ENCODE measurements at places on chromosomes 4 and X.

- DNase-seq, result no peak
Observed at GRCh38 chr4:155889031-155889793, 14.3 kb upstream of the TDO2 start.

- DNase-seq, result no peak
Observed at GRCh38 chr4:139582044-139582443, 26.0 kb upstream of the SETD7 start.

- no peak for DNase-seq
Observed at GRCh38 chrX:7512845-7513244, 330.1 kb upstream of the VCX start.

GRCh38 chrX:44082829-44083228 lies 109.6 kb upstream of the NDP start:
- DNase-seq, result no peak

- DNase-seq, result no peak
Observed at GRCh38 chr4:8069102-8069752, 89.4 kb downstream of the ABLIM2 start.

- DNase-seq, result no peak
Observed at GRCh38 chrX:4150259-4150658, 436.8 kb upstream of the PRKX start.

DNA sequence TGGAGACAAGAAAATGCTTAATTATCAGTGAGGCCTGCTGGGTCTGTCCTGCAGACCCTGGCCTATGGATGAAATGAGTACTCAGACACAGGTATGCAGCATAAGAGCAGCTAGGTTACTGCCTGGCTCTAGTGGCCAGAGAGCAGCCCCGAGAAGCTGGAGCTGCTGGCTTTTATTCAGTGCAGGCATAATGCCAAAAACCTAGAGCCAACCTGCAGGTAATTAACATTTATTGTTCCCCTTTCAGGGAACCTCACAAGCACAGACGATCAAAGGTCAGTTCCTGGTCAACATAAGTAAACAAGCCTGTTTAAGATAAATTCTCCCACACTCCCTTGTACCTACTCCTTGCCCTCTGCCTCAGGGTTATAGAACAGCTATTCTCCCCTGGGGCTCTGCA lies 13.3 kb downstream of the IDS start:
- no peak for DNase-seq

DNA sequence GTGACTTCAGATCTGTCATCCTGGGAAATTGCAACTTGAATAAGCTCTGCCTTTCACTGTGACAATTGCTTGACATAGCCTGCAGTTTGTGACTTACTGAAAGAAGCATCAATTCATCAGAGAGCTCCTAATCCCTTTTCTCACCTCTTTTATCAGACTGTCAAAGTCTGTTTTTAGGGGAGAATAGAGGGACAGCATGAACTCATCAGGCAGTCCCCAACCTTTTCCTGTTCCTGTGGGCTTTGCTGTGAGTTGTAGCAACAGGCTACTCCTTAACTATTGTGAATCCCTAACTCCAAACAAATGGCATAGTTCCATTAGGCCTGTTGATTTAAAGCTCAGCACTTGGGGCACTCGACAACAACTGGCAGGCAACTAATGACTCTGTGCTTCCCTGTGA lies 64.9 kb downstream of the DOCK11 start:
- no peak for DNase-seq

DNA sequence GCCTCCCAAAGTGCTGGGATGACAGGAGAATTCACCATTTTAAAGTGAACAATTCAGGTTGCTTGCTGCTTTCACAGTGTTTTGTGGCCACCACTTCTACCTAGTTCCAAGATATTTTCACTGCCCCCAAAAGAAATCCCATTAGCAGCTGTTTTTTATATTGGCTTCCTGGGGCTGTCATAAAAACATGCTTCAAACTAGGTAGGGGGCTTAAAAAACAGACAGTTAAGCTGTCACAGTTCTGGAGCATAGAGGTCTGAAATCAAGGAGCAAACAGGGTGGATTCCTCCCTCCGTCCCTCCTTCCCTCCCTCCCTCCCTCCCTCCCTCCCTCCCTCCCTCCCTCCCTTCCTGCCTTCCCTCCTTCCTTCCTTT lies 3.0 kb upstream of the XG start:
- DNase-seq, result no peak

DNA sequence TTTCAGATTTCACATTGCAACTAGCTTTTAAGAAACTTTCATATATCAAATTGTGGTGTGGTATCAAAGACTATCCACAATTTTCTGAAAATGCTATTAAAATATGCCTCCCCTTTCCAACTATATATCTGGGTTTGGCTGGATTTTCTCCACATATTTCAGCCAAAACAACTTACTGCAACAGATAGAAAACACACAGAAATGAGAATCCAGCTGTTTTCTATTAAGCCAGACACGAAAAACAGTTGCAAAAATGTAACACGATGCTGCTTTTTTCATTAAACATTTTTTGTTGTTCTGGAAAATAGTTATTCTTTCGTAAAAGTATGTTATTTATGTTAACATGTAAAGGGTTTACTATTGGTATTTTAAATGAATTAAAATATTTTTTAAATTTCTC lies 33.1 kb downstream of the DCTD start:
- DNase-seq, result no peak

DNA sequence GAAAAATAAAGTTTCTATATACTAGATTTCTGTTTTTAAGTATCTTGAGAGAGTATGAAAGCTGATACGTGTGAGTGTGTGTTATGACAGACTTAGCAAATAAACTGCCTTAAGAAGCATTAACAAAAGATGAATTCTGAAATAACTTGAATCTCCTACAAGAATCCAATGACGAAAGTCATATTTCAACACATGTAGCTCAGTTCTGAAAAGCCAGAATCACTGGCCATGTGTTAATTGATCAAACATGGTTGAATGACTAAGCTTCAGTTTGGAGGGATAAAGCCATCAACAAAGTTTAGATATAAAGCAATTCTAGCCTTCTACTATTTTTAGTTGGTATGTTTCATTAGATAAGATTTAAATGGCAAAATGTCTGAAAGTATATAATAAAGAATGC lies 88.5 kb upstream of the ETNPPL start:
- no peak for DNase-seq

DNA sequence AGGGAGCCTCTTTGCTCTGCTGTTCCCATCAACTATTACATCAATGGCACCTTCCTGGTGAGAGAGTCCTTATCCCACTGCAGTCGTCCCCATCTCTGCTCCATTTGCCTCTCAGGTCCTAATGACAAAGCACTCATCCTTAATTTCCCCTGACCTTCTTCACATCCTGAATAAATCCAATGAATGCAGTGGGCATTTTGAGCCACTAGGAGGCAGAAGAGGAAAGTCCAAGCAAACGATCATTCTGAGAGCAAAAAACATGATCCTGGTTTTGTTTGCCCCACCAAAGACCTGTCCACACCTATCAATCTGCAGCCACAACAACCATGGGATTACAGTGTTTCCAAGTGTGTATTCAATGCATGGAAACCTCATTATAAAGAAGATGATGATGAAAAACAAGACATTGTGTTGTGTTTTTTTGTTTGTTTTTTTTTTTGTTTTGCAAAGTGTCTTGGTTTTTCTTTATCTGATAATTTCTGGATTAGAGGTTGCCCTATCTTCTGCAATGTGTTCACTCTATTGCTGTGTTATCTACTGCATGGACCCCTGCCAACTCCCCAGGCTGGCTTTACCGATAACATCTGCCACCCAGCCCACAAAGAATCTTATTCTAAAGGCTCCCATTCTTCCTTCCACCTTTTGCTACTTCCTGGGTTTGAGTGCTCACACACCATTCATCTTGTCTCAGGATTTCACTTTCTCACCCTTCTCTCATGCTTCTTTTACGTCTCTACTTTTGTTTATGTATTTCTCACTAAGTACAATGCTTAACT lies 207.2 kb downstream of the NLGN4X start:
- peak; percentile 14 for DNase-seq

Data from left renal pelvis (tissue), 4 donors.